ENCODE measurements at places on chromosomes 3 and 15.

- DNase-seq, result no peak
Measured at GRCh38 chr3:62367763-62368195, 5.6 kb downstream of the FEZF2 start.

DNA sequence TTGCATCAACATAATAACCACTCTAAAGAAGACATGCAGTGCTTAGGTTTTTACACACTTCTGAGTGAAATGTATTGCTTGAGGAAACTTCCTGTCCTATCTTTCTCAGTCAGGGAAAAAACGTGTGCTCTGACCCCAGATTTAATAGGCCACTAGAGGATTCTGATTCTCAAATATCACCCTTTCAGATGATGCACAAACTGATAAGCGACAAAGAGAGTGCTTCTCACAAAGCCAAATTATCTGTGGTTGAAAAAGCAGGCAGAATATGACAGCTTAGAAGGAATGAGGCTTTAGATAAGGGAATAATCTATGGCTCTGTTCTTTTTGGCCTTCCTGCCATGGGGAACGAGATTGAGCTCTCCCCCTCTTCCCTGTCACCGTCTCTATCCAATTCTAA, 583.4 kb upstream of the SGO1 start:
- no peak for DNase-seq

DNA sequence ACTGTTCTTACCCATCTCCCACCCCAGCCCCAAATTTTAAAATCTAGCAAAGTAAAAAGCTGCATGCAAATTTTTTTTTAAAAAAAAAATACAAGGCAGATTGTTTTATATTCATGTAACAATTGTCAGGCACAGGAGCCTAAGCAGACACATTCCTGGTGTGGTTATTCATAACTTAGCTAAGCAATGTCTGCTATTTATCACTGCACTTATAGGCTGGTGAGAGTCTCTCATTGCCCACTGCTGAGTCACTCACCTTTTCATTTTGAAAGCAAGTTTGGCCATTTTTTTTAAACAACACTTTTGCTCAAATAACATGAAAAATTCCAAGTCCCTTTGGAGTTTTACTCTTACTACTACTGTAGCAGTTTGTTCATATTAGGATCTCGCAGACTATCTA, 413.9 kb downstream of the RBMS3 start:
- DNase-seq, result no peak

- no peak for DNase-seq
Measured at GRCh38 chr3:162072656-162073164, 576.1 kb downstream of the OTOL1 start.

- no peak for DNase-seq
Measured at GRCh38 chr3:115877615-115877899, 254.2 kb downstream of the GAP43 start.
